ENCODE measurements at places on chromosomes 5 and 9.

DNA sequence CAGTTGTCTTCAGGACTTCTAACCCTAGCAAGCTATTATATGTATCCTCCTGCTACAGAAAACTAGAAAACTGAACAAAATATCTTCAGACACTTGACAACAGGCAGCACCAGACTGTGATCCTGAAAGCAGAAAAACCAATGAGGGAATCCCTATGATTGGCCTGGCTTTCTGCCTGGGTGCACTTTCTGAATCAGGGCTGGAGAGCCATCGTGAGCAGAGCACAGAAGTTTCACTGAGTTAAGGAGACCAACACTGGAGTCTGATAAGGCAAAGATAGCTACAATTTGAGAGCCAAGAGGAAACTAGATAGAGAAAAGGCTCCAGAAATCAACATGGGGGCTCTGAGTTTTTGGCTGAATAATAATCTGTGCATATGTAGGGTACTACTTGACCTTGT lies 106.5 kb downstream of the FANCC start:
- no peak for DNase-seq

DNA sequence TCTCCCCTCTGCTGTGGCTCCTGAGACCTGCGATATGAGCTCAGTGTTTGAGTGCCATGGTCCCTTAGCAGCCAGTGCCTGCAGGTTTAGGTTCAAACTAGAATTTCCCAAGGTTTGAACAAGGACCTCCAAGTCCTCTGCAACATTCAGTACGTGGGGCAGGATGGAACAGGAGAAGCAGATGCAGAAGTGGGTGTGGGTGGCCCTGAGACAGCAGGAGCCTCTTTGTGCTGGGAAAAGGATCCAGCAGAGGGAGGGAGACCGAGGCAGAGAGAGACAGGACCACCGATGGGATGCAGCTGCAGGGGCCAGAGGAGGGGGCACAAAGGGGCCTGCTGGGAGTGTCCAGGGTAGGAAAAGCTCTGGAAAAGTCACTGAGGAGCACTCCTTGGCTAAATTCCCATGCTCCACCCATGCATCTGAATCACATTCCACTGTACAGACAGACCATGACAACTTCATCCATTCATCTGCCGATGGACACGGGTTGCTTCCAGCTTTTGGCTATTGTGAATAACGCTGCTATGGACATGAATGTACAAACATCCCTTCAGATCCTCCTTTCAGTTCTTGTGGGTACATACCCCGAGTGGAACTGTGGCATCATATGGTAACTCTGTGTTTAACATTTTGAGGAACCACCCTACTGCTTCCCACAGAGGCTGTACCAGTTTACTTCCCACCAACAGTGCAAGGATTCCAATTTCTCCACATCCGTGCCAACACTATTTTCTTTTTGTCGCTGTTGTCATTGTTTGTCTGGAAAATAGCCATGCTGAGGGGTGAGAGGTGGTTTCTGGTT lies 26.7 kb upstream of the SUSD3 start:
- no peak for DNase-seq

- DNase-seq: no peak
Observed at GRCh38 chr9:135988493-135988892, 27.3 kb upstream of the UBAC1 start.

GRCh38 chr5:145921211-145921610 lies 15.2 kb upstream of the SH3RF2 start:
- no peak for DNase-seq

DNA sequence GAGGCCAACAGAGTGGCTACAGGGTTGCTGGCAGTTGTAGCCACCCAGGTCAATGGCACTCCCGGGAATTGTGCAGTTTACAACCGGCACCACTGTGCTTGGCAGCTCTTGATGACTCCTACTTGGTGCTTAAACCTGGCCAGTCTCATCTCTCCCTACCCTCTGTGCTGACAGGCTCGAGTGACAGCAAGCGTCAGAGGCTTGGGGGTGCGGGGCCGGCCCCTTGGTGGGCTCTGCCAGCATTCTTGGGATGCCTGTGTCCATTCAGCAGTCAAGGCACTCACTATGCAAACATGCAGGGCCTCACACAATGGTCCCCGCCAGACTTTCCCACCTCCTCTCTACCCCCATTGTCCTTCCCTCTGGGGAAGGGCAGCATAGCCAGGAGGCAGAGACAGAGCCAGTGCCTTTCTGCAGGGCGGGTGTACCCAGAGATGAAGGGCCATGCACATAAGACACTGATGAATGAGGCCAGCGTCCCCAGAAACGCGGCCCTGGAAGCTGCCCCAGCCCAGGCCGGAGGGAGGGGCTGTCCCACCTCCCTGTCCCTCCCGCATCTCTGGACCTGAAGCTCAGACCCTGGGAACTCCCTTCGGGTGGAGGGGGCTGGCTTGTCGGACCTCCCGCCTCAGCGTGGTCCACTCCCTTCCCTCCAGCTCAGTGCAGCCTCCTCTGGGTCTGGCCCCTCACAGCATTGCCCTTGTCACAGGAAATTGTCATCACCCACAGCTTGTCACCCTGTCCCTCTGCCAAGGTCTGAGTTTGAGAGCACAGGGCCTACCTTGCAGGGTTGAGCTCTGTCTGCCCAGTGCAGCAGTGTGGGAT lies 26.4 kb upstream of the NOTCH1 start:
- DNase-seq: no peak

DNA sequence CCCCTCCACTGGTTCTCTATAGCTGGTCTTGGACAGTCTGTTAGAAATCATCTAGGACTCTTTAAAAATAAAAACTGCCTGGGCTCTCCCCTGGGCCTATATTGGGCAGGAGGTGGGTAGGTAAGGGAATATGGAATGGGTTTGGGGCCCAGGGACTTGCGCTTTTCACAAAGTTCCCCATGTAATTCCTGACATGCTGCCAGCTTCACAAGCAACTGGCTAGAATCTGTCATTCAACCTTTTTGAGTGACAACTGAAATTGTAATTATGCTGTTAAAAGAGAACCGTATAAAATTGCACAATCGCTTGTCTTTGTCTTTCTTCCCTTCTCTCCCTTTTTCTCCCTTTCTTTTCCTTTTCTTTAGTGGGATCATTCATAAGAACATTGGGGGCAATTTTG lies 603.1 kb downstream of the EBF1 start:
- DNase-seq: no peak

- DNase-seq: no peak
Observed at GRCh38 chr5:142935014-142935413, 164.8 kb downstream of the ARHGAP26 start.

- peak; percentile 55 for DNase-seq
Observed at GRCh38 chr9:13427587-13427986, 148.1 kb upstream of the MPDZ start.

GRCh38 chr5:131671994-131672655 lies 37.1 kb upstream of the RAPGEF6 start:
- no peak for DNase-seq

- DNase-seq: no peak
Observed at GRCh38 chr5:96320797-96321196, 112.3 kb downstream of the PCSK1 start.

- DNase-seq: no peak
Observed at GRCh38 chr9:77533671-77534070, 114.5 kb downstream of the GNA14 start.

DNA sequence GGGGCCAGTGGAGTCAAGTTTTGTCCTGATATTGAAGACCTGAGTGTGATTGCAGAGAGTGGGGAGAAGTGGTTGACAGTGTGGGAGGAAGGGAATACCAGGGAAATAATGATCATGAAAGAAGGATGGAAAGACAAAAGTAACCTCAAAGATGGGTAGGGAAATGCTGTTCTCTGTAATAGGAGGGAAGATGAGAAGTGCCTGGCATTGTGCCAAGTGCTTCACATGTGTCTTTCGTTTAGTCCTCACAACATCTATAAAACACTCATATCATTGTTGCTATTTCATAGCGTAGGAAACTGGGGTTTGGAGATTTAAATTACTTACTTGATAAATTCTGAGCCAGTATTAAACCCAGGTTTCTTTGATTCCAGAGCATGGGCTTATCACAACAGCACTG lies 472.3 kb downstream of the LRRC70 start:
- DNase-seq: no peak

GRCh38 chr9:35311891-35312639 lies 150.3 kb downstream of the UNC13B start:
- no peak for DNase-seq

DNA sequence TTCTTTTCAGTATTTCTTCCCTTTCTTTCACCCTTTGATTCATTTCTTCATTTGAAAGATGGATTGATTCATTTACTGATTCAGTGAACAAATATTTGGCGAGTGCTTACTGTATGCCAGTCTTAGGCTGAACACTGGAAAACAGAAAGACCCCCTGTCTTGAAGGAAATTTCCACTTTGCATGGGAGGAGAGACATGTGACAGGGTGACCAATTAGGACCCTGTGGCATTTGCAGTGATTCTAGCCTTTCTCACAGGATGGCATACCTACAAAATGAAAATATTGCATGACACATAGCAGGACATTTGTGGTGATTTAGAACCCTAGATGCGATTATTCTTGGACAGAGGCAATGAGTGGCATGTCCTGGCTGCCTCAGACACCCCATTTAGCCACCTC lies 407.2 kb upstream of the SGCD start:
- no peak for DNase-seq

DNA sequence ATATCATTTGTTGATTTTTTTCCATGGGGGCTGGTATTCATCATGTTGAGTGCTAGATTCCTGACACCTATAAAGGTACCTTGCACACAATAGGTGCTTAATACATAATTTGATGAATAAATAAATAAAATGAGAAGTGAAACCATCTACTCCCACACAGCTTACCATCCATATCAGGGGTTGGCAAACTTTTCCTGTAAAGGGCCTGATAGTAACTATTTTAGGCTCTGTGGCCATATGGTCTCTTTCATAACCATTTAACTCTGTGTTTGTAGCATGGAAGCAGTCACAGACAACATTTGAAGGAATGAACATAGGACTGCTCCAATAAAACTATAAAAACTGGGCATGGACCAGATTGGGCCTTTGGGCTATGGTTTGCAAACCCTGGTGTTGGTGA lies 100.3 kb downstream of the GCNT1 start:
- DNase-seq: no peak

DNA sequence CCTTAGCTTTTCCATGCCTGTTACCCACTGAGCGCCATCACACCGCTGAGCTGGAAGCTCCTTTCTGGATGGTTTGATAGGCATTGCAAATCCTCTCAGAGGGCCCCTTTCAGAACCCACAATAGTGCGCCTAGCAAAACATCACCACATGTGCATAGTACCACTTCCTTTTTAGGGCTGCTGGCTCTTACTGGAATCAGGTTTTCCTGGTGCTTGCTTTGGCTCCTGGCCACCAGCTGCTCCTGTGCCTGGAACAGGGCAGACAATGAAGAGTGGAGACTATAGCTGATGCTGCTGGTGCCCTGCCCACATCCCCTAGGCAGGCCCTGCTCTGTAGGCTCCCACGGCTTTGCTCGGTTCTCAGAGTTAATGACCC lies 163.6 kb upstream of the SEMA6A start:
- DNase-seq: no peak

GRCh38 chr5:145925353-145925752 lies 11.0 kb upstream of the SH3RF2 start:
- DNase-seq: no peak

DNA sequence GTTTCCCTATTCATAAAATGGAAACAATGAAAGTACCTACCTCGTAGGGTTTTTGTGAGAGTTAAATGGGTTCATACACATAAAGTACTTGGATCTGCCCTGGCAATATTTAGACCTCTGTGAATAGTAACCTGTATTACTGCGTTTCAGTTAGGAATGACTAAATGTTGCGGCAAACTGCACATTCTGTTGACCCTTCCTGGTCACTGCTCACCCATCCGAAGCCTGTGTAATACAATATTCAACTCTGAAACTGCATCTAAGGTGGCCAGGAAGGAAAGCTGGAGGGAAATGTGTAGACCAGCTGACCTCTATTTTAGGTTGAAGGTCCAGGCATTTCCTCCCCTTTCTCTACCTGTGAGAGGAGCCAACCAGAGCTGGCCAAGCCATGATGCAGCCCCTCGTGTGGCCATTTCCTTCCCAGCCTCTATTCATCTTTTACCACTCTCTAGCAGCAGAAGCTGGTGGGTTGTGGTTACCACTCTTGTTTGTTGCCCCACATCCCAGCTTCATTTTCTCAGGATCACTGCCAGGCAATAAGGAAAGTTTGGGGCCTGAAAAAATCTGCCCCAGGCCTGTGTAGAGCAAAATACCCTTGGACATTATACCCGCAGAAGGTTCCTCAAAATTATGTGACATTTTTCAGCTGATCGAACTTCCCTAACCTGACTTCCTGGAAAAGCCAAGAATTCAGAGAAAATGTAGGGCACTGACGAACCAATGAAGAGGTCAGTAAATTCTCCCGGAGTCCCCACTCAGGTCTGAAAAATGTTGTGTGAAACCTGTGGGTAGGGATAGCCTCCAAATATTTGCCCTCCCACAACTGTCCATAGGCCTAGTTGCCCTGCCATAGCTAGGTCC lies 20.5 kb upstream of the PDCD1LG2 start:
- DNase-seq: no peak

DNA sequence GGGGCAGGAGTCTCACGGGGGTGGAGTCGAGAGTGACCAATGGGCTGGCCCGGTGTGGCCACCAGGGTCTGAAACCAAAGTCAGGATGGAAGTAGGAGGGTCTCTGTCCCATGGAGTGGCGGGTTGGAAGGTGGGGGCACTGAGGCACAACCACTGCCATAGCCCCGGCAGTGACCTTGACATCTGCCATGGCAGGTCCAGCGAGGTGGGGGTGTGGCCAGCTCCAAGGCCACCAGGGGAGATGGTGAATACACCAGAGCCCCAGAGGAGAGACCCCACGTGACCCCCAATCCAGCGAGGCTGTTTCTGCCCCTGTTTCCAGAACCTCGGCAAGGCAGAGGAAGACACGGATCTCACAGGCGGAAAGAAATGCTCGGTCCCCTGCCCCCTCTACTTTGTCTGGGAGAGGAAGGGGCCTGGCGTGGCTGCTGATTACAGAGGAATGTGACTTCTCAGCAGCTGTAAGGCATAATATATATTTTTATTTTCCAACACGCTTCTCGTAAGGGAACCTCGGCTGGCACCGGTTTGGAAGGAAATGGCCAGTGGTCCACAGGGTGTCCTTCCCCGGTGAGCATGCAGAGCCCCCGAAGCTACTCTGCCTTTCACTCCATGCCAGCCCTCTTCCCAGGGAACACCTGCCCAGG lies 105.7 kb upstream of the SARDH start:
- DNase-seq: no peak

DNA sequence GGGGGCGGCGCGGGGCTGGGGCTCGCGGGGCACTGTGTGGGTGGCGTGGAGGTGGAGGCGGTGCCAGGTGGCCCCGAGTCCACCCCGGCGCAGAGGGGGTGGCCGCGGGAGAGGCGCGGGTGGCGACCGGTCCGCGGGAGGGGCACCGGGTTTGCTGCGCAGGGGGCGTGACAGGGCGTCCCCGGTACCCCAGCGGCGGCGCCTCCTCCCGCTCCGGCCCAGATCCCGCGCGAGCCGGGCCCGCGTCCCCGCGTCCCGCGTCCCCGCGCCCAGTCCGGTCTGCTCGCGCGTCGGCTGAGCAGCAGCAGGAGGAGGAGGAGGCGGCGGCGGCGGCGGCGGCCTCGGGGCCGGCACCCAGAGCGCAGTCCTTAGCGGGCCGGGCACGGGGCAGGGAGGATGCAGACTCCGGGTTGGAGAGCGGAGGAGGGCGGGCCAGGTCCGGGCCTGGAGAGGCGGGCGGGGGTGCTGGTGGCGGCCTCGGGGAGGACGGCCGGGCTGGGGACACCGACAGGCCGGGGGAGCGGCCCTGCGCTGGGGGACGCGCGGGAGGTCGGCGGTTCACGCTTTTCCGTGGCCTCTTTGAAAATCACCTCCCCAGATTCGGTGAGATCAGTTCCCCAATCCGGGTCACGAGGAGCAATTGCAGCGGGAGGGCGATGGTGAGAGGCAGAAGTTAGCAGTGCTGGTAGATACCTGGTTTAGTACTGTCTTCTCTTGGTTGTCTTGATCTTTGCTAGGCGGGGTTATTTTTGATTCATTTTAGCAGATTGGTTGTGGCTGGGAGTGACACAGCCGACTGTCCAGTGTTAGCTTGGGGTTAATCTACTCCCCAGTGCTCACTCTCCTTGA lies 1.7 kb downstream of the TRIO start:
- peak; percentile 94 for DNase-seq

Data from NAMALWA (cell line).